Mucosa of gallbladder (tissue), 1 donor: ENCODE measurements at places on chromosomes 5 and 9. TPM values are rescaled to one million over a fixed set of nuclear protein-coding genes. Genes with fewer than 3 reads are reported as not detected.

GRCh38 chr5:39758426-39758825, 333.6 kb upstream of the DAB2 start:
- DNase-seq: no peak

DNA sequence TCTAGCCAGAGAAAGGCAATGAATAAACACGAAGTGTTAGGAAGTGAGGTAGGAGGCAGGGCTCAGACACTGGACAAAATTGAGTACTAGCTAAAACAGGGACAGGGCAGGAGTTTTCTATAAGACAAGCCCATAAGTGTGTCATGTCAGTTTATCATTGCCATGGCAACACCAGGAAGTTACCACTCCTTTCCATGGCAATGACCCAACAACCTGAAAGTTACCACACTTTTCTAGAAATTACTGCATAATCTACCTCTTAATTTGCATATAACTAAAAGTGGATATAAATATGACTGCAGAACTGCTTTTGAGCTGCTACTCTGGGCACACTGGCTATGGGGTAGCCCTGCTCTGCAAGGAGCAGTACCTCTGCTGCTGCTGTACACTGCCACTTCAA, 442.5 kb upstream of the COX7C start:
- no peak for DNase-seq

DNA sequence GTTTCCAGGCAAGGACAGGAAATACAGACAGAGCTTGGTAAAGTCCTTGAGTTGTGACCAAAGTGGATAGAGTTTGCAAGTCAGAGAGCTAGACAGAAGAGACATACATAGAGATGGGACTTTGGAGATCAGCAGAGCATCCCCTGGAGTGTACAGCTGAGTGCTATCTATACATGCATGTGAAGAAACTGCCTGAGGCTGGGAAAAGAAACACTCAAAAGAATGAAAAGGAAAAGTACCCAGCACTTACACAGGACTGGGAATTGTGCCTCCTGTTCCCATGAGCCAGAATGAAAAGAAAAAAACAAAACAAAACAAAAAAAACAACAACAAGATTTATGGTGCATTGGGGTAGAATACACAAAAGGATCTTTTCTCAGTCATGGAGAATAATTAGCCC, 606.4 kb downstream of the ZNF608 start:
- no peak for DNase-seq

- peak; percentile 30 for DNase-seq
Observed at GRCh38 chr9:95807326-95807947, 68.1 kb upstream of the ERCC6L2 start.

GRCh38 chr5:123719004-123719403, 207.0 kb downstream of the CSNK1G3 start:
- DNase-seq: no peak

GRCh38 chr5:59093329-59093728, 510.5 kb downstream of the RAB3C start:
- no peak for DNase-seq

- no peak for DNase-seq
Observed at GRCh38 chr5:14009575-14009974, 65.1 kb upstream of the DNAH5 start.

DNA sequence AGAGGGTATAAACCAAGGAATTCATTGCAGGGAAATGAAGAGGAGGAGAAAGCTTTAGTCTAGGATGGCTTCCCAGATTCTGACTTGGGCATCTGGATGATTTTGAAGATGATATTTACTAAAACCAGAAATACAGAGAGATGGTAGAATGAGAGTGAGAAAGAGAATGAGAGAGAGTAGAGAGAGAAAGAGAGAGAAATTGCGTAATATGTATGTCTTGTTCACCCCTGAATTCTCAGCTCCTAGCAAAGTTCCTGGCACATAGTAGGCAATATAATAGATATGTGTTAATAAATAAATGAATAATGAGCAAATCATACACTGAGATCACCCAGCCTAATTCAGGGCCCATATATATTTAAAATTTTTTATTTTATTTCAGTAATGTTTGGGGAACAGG, 1089.5 kb upstream of the DMAC1 start:
- no peak for DNase-seq

DNA sequence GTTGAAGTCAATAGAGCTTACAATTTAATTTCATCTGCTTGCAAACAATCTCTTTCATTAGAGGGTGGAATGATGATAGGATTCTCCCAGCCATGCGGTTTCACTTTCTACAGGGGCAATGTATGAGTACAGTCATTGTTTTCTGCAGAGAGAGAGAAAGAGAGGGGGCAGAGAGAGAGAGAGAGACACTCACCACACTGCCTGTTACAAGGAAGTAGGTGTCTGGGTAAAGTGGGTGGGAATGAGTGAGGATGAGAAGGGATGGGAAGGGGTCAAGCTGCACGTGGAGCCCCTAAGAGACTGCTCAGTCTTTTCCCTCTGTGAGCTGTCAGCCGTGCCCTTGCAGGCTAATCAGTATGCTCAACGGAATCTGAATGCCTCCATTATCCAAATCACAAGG, 454.3 kb downstream of the KDM4C start:
- no peak for DNase-seq

GRCh38 chr9:7479300-7479699, 320.3 kb downstream of the DMAC1 start:
- no peak for DNase-seq

FGF10 gene
- 3.5 TPM for total RNA-seq

TRMO gene
- total RNA-seq: 11.5 TPM

SHISAL2B gene
- total RNA-seq: not detected

GGTA1 gene
- total RNA-seq: 8.4 TPM
